Suppressor macrophage treated with lipopolysaccharide for 1 hour (primary cell): ENCODE measurements at places on chromosomes 11 and 22.

GRCh38 chr11:65362320-65362931, 7.9 kb downstream of the TIGD3 start:
- peak; percentile 57 for DNase-seq

- DNase-seq = no peak
Observed at GRCh38 chr11:9200471-9200870, 64.7 kb downstream of the DENND5A start.

DNA sequence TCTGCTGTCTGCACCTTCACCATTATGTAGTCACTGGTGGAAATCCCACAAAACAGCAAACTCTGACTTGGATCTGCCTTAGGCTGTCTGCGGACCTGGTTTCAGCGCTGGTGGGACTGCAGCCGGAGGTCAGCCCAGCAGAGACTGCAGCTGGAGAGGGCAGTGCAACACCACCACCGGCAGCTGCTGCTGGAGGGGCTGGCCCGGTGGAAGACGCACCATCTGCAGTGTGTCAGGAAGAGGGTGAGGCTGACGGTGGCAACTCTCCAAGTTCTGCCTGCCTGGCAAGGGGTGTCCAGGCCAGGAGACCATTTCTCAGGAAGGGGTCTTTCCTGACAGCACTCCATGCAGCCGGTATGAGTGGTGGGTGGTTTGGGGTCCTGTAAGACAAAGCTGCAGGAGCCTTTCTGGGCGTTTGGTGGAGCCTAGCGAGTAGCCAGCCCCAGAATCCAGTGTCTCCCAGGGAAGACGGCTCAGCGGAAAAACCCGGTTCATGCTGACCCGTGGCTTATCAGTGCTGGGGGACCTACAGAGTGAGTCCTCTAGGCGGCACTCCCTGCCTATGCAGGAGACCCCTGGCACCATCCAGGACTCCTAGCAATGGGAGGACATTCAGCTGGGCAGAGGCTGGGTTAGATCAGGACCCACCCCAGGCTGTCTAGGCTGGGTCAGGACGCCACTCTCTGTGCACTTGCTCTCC, 50.8 kb downstream of the PISD start:
- no peak for DNase-seq

- no peak for DNase-seq
Observed at GRCh38 chr11:117380676-117381075, 53.0 kb downstream of the CEP164 start.

DNA sequence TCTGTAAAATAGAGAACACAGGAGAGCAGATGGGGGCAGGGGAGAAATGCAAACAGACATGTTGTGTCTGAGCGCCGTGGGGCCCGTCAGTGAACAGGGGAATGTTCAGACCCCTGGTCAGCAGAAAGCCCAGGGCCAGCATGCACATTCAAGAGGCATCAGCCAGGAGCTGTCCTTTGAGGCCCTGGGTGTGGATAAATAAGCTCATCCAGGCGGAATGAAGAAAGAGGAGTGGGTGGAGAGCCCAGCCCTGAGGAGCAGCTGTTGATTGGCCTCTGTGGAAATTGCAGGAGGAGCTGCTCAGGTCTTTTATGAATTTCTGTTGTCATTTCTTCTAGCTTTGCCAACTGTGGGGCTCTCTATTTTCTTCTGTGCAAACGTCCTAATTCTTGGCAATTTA, 49.7 kb upstream of the CECR2 start:
- DNase-seq = no peak

GRCh38 chr11:46741600-46742484, 22.8 kb downstream of the F2 start:
- DNase-seq = no peak

GRCh38 chr11:9150501-9150900, 59.1 kb upstream of the SCUBE2 start:
- DNase-seq = peak; percentile 54

GRCh38 chr11:79406376-79406775, 34.5 kb downstream of the TENM4 start:
- peak; percentile 43 for DNase-seq

DNA sequence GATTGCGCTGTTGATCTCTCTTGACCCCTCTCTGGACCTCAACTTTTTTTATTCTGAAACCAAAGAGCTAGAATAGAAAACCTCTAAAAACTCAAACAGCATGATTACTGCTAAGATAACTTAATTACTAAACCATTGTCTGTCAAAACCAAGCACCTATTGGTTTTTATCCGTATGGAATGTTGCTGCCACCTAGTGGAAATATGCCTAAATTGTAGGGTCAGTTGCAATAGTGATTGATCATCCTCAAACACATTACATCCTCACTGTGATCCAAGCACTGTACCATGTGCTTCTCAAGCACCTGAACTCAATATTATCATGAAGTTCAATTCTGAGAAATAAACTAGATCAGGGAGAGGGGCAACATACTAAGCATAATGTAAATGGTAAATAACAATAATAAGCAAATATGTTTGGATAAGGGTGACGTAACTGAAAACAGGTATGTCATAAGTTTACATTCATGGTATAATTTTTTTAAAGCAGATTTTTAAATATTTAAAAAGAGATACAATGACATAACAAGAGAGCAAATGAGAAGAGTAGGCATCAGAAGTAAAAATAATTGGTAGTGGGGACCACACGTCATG, 3.8 kb upstream of the OR5A2 start:
- DNase-seq = peak; percentile 81

DNA sequence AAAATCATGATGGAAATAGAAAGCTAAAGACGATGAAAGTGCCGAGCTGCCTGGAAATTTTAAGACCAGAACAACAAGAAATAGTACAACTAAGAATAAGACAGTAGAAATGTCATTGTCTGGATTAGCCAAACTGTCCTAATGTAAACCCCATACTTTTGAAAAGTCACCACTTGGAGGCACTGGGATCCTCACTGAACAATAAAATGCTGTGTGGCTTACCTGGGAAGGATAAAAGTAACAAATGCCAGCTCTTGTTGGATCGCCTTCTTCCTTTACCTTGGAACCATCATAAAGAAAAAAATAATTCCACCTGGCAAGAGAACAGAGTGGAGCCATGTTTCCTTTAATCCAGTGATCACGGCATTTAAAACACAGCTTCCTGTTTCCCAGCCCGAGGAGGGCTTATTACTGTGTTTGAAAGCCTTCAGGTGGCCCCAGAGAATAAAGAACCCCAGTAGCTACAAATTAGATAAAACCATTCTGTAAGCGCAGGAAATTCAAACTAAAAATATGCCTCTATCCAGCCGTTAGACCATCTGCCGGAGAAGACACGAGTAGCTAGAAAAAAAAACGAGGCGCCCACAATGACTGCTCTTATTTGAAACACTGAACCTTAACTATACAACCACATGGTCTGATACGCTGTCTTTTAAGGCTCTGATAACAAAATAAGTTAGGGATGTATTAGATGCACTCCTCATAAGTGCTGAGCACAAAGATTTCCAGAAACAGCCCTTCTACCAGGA, 4.4 kb downstream of the HPS4 start:
- peak; percentile 20 for DNase-seq

- no peak for DNase-seq
Observed at GRCh38 chr11:120255519-120255866, 15.6 kb downstream of the POU2F3 start.

- DNase-seq = no peak
Observed at GRCh38 chr11:6727971-6728760, 43.6 kb downstream of the OR2AG2 start.

GRCh38 chr11:115561116-115561515, 56.9 kb upstream of the CADM1 start:
- no peak for DNase-seq

GRCh38 chr11:133047036-133047770, 485.1 kb downstream of the OPCML start:
- DNase-seq = no peak

DNA sequence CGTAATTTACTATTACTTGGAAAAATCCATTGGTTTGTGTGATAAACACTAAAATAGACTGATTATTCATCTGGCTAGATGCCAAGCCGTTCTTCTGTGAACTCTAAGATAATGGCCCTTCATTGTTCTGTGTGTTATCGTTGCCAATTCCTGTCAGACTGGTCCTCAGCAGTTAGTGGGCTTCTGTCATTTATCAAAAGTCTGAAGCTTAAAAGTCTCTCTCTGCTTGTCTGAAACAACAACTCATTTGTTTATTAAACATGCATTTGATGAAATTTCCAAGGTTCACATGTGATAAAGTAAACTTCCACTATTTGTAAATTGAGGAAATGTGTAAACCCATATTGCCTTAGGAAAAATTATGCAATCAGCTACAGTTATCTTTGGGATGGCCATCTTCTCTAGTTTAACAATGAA, 21.1 kb upstream of the RDX start:
- peak; percentile 88 for DNase-seq

DNA sequence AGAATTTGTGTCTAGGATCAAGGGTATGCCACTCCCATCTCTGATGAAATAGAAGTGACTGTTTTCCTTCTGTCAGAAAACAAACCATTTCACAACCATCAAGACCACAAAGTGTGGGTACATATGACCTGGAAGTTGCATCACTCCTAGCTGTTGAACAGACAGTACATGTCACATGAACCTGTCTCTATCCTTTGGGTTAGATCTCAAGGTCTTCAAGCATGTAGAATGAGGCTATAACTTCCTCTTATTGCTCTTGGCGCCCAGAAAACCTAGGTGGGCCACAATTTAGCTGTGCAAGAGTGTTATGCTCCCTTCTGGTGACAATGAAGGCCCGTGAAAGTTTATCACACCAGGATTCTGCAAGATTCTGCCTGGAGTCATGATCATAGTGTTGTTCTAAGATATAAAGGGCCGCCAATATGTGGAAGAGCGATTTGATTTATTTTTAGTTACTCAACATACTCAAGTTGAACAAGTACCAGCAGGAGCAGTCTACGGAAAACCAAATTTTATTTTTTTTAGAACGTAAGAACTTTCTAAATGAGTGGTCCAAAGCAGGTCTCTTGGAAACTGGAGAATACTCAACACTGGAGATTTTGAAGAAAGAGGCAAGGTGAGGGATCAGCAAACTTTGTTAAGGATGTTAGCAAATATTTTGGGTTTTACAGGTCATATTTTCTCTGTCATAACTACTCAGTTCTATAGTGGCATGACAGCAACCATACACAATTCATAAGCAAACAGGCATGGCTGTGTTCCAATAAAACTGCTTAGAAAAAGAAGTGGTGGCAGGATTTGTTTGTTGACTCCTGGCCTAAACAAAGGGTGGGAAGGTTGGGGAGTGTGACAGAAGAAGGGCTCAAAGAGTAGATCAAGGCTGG, 101.8 kb downstream of the USP35 start:
- DNase-seq = peak; percentile 96

DNA sequence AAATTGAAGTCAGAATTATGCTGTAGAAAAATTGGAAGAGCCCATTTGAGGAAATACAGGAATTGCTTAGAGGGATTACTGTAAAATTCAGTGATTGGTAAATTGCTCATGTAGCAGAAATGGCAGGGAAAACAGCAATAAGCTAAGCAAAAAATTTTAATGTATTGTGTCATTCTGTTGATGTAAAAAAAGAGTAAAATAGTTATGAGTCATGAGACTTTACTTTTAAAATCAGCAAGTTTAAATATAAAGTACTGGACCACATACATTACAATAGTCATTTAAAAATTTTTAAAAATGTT, 10.4 kb downstream of the PDHX start:
- DNase-seq = peak; percentile 63

GRCh38 chr11:19422276-19422675, 181.5 kb upstream of the E2F8 start:
- DNase-seq = no peak

GRCh38 chr11:22456993-22457762, 119.0 kb downstream of the SLC17A6 start:
- DNase-seq = no peak

DNA sequence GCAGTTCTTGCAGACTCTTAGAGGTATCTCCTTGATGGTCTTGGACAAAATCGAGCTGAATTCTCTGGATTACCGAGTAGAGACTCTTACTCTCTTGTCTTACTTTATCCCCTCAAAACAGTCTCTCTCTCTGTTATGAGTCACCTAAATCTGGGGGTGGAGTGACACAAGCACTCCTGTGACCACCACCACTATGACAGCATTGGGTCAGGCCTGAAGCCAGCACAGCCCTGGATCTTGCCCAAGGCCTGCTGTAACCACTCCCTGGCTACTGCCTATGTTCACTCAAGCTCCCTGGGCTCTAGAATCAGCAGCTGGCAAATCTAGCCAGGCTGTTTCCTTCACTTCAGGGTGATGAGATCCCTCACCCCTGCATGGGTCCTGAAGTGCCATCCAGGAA, 662.5 kb downstream of the LUZP2 start:
- DNase-seq = no peak

- DNase-seq = no peak
Observed at GRCh38 chr11:12016246-12016645, 7.8 kb upstream of the DKK3 start.

- DNase-seq = no peak
Observed at GRCh38 chr11:45321031-45321595, 35.0 kb upstream of the SYT13 start.

- DNase-seq = no peak
Observed at GRCh38 chr11:18317551-18317950, 4.4 kb downstream of the HPS5 start.

- DNase-seq = no peak
Observed at GRCh38 chr11:118310271-118310670, 5.7 kb downstream of the CD3E start.
